Endothelial cell of umbilical vein (primary cell): ENCODE measurements at places on chromosomes 6 and 20. TPM values are rescaled to one million over a fixed set of nuclear protein-coding genes. Genes with fewer than 3 reads are reported as not detected.

DNA sequence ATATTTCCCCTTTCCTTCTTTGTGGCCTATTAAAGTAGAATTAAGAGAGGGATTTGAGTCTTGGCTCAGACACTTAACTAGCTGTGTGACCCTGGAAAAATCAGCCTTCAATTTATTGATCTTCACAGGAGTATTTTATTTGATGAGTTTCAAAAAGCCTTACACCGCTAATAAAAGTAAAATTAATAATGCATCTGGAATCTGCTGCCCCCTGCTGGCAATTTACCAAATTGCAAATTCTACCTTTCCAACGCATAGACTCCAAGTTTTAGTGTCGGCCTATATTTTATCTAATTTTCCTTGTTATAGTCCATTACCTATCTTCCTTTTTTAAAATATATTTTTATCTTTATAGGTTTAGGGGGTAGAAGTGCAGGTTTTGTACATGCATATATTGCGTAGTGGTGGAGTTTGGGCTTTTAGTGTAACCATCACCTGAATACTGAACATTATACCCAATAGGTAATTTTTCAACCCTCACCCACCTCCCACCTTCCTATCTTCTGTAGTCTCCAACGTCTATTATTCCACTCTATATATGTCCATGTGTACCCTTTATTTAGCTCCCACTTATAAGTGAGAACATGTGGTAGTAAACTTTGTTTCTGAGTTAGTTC lies 46.3 kb downstream of the GOPC start:
- peak; percentile 68 for DNase-seq

- no peak for DNase-seq
These were observed 30.3 kb downstream of the TOP1 start for GRCh38 chr20:41058674-41059635.

GRCh38 chr6:38213251-38213658 lies 393.7 kb downstream of the ZFAND3 start:
- peak; percentile 68 for DNase-seq

KIF6 gene
- not detected in 2 replicates for total RNA-seq

DNA sequence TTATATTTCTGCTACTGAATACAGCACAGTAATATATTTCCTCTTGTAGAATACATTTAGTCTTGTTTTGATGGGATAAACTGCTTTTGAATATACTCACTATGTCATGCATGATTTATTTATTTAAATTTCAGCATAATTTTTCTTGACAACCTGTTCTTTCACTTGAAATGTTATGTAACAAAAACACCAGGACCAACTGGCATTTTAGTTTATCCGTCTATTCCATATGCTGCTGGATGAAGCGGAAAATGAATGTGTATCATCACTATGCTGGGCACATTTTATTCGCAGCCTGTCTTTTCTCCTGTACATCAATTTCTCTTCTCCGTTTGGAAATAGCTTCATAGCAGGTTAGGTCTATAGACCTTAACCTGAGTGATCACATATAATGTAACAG lies 206.8 kb upstream of the PLCB4 start:
- DNase-seq, result no peak

GRCh38 chr6:113860181-113860955 lies 3.2 kb downstream of the MARCKS start:
- peak; percentile 34 for DNase-seq

- DNase-seq, result no peak
These were observed 74.8 kb upstream of the PLCB4 start for GRCh38 chr20:8994045-8994444.

DNA sequence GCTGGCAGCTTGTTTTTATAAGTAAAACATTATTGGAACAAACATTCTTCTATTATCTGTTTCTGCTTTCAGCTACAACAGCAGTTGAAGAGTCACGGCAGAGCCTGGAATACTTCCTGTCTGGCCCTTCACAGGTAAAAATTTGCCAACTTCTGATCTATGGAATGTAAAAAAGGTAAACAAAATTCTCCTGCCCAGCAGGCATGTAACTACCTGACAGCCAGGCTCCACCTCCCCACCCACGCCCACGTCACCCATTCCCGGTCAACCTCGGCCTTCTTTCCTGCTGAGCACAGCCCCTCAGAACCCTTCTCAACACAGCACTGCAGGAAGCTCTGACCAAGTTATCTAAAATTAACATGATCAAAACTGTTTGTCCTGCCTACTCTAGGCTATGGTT lies 166.0 kb downstream of the DLL1 start:
- no peak for DNase-seq

DNA sequence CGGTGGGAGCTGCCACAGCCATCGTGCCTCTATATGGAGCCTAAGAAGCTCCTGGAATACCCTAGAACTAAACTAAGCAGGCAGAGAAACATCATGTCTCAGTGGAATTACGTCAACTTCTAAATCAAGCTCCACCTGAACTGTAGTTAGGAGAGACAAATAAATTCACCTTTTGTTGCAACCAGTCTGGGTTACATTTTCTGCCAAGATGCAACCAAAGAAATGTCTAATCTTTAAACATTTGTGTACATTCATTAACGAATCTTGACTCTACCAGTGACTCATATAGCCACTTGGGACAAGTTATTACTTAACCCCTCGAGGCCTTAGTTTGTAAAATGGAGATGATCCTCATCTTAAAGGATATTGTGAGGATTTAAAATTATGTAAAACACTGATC lies 8.9 kb downstream of the PTPRK start:
- DNase-seq, result no peak

- DNase-seq, result no peak
These were observed 14.3 kb downstream of the ACSS1 start for GRCh38 chr20:25043499-25044260.

GRCh38 chr6:157653521-157653920 lies 169.5 kb upstream of the SNX9 start:
- no peak for DNase-seq

- DNase-seq, result no peak
These were observed 69.3 kb upstream of the SRSF6 start for GRCh38 chr20:43388268-43389002.

- DNase-seq, result no peak
These were observed 2.5 kb upstream of the PAQR8 start for GRCh38 chr6:52359403-52359802.

DNA sequence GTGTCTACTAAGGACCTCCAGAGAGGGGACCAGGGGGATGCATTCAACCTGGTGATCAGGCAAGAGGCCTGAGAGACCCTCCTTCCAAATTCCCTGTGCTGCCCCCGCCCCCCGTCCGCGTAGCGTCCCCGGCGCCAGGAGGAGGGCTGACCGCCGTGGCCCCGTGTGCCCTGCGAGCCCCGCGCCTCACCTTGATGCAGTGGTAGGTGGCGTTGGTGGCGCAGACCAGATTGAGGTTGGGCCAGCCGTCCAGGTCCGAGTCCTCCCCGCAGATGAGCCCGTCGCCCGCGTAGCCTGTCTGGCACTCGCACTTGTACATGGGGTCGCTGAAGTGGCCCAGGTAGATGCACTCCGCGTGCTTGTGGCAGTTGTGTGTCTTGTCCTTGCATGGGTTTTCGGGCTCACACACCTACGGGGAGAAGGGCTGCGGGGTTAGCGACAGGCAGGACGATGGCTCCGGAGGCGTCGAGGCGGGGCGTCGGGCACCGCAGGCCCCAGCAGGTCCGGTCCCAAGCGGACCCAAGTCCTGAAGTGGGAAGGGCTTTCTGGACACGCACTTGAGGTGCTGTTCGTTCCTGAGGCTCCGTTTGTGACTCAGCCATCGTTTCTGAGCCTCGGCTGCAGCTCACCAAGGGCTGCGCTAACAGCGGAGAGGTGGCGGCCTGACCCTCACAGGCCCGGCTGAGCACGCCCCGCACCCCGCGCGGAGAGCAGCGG lies 21.7 kb downstream of the THBS2 start:
- DNase-seq, result no peak

- no peak for DNase-seq
These were observed 7.9 kb downstream of the KIAA1755 start for GRCh38 chr20:38252292-38253288.

GRCh38 chr20:46332373-46333160 lies 24.3 kb upstream of the CDH22 start:
- no peak for DNase-seq
